ENCODE measurements at places on chromosomes 12 and 14.

- DNase-seq, result no peak
These were observed 8.6 kb downstream of the NACA start for GRCh38 chr12:56716458-56716857.

DNA sequence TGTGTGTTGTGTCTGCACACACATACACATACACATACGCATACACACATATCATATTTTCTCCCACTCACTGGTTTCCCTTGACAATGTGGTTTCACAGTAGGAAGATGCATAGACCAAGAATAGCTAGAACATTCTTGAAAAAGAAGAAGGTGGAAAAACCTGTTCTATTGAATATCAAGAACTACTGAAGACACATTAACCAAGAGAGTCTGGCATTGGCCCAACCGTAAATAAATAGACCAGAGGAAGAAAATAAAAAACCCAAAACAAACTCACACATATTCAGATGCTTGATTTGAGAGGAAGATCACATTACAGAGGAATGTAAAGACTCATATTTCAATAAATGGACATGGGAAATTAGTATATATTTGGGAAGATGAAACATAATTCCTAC is 311.3 kb downstream of the FOXG1 start:
- DNase-seq, result no peak

- DNase-seq, result no peak
These were observed 31.9 kb downstream of the RBM19 start for GRCh38 chr12:113934060-113934814.

DNA sequence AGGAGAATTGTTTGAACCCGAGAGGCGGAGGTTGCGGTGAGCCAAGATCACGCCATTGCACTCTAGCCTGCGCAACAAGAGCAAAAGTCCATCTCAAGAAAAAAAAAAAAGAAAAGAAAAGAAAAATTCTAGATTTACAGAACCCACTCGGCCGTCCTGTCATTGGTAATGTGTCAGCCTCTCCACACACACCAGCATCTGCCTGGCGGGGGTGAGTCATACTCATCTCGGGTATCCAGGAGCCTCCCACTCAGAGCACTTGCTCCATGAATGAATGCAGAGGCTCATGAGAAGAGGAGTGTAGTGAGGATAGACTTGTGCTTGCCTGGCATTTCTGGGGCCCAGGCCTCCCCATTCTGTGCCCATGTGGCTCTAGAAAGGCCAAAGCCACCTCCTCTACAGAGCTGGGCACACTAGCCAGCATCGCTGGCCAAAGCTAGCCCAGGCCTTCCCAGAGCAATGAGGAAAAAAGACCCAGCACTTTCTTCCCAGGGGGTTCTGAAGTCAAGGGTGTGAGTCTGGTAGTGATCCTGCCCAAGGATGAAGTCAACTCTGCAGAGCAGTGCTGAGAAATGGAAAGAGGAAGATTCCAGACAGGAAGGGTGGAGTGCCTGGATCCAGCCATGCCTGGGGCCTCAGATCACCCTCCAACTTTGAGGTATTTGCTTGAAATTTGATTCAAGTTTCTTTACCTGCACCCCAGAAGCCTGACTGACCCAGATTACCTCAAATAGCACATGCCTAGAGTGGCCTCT is 31.2 kb upstream of the KLC1 start:
- DNase-seq, result no peak

GRCh38 chr12:6367065-6367968 is 8.0 kb downstream of the SCNN1A start:
- peak; percentile 48 for DNase-seq

All from activated gamma-delta T cell treated with Interleukin-2 at 50 U/mL for 16 hours (primary cell).